ENCODE measurements at places on chromosomes 5 and 9. TPM values are rescaled to one million over a fixed set of nuclear protein-coding genes. Genes with fewer than 3 reads are reported as not detected.

GOLM1 gene
- 7.1 TPM for total RNA-seq

HINT1 gene
- total RNA-seq, result 168 TPM

C8G gene
- total RNA-seq, result 10.0 TPM

INSL6 gene
- total RNA-seq, result not detected

CNTRL gene
- 4.6 TPM for total RNA-seq

ADAMTSL1 gene
- total RNA-seq, result 2.5 TPM

RFK gene
- total RNA-seq, result 21.7 TPM

PDZD2 gene
- 94.4 TPM for total RNA-seq

LCN2 gene
- not detected for total RNA-seq

WDR38 gene
- total RNA-seq, result not detected

EIF4E1B gene
- not detected for total RNA-seq

ANKRD34B gene
- not detected for total RNA-seq

OBP2B gene
- total RNA-seq, result not detected

ABLIM3 gene
- total RNA-seq, result 79.6 TPM

TEK gene
- total RNA-seq, result 19.4 TPM

NPDC1 gene
- 29.1 TPM for total RNA-seq
